ENCODE measurements at places on chromosomes 2 and 18.

GRCh38 chr2:70658476-70658875 lies 104.8 kb upstream of the TGFA start:
- no peak for DNase-seq

DNA sequence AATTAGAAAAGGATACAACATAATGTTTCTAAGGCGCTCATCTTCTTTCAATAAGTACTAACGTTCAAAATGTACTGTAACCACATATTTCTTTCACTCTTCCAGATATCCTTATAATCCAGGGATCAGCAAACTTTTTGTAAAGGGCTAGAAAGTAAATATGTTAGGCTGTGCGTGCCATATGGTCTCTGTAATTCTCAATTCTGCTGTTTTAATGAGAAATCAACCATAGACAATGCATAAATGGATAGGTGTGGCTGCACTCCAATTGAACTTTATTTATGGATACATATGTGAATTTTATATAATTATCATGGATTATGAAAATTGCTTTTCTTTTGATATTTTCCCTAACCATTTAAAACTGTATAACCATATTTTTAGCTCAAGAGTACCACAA lies 459.4 kb downstream of the EPHA4 start:
- no peak for DNase-seq

- DNase-seq, result no peak
These were observed 225.1 kb downstream of the SH3RF3 start for GRCh38 chr2:109353806-109354745.

DNA sequence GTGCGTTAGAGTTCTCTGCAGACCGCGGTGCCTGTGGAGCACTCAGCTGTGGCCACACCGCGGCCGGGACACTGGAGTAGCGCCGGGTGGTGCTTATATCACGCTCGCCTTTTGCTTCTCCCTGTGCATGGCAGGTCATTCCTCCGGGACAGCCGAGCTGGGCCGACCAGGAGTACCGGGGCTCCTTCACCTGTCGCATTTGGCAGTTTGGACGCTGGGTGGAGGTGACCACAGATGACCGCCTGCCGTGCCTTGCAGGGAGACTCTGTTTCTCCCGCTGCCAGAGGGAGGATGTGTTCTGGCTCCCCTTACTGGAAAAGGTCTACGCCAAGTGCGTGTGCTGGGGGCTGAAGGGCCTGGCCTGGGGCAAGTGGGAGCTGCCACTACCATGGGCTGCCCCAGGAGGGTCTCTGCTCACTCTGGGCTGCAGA lies 4.2 kb downstream of the CAPN10 start:
- no peak for DNase-seq

DNA sequence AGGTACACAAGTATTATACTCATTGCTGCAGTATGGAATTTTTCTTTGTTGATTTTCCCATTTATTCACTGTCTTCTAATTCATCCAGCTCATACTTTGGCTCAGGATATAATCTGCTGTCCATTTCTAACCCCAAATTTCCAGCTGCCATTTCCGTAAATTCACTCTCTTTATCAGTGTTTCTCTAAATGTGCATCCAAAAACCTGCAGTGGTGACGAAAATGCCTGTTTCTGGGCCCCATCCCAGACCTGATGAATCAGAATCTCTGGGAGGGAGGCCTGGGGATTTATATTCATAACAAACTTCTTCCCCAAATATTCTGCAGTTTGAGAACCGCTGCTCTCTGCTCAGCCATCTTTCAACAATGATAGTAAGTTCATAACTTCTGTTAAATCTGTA lies 86.6 kb downstream of the VWC2L start:
- DNase-seq, result no peak

DNA sequence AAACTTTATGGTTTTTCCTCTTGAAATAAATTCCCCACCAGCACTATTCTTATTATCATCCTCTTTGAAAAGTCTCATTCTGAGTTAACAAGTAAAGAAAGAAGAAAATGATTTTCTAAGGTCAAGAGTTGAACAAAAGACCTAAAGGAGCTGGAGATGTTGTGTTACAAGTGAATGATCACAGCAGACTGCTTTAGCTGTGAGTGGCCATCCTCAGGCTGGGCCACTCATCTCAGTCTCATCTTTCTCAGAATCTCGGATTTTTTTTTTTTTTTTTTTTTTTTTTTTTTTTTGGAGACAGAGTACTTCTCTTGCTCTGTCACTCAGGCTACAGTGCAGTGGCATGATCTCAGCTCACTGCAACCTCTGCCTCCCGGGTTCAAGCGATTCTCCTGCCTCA lies 133.3 kb downstream of the CDH2 start:
- no peak for DNase-seq

- DNase-seq, result no peak
These were observed 4.6 kb downstream of the CDCA7 start for GRCh38 chr2:173359231-173359630.

DNA sequence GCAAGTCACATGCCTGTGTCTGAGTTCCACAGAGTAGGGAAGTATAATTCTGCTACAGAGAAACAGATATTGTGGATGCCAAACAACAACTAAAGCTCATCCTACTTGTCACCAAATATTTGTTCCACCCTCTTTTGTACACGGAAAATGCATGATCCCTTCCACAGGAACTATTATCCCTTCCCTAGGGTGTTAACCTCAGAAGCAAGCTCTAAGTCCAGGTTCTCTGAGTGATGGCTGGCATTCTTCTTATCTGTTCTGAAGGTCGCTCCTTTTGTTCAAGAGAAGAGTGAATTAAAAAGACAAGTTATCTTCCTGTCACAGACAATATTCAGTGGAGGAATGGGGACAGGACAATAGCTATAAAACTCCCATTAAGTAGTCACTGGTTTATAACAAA lies 460.1 kb upstream of the GCFC2 start:
- no peak for DNase-seq

DNA sequence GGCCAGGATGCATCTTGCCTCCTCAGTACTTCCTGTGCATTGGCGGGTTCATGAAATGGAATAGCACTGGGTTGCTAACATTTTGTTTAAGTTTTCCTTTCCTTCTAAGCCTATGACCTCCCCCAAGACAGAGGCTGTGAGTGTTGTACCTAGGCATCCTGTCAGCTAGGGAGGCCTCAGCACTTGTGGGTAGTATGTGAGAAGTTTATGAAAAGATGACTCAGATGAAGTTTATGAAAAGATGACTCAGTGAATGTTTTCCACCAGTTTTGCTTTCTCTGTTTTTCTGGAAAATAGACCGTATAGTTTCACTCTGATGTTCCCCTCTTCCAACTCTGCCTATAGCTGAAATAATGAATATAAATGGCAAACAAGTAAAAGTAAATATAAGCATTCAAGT lies 412.9 kb downstream of the TMEM182 start:
- DNase-seq, result no peak

GRCh38 chr18:51330148-51330547 lies 132.7 kb upstream of the MEX3C start:
- no peak for DNase-seq

DNA sequence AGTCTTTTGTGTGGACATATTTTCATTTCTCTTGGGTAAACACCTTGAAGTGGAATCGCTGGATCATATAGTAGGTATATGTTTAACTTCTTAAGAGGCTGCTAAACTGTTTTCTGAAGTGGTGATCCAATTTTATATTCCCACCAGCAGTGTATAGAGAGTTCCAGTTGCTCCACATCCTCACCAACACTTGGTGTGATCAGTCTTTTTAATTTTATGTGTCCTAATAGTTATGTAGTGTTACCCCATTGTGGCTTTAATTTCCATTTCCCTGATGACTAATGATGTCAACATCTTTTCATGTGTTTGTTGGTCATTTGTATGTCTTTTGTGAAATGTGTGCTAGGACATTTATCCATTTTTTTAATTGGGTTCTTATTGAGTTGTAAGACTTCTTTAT lies 56.9 kb downstream of the DGKD start:
- no peak for DNase-seq

DNA sequence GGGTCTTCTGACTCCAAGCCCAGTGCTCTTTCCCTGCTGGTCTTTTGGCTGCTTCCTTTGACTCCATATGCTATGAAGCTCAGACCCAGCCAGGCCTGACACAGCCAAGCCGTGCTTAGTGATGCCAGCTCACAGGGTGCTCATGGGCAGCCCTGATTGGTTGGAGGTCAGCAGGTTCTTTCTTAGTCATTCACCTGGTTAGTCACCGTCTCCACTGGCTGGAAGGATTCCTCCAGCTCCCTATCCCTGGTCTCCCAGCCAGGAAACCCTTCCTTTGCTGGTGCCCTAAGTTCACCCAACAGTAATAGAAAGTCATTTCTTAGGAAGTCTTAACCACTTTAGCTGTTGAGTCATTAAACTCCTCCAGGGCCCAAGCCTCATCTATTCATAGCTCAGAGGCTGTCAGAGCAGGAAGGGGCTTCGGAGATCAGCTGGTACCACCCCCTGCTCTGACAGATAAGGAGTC lies 3.9 kb downstream of the KCNK3 start:
- DNase-seq, result peak; percentile 96

DNA sequence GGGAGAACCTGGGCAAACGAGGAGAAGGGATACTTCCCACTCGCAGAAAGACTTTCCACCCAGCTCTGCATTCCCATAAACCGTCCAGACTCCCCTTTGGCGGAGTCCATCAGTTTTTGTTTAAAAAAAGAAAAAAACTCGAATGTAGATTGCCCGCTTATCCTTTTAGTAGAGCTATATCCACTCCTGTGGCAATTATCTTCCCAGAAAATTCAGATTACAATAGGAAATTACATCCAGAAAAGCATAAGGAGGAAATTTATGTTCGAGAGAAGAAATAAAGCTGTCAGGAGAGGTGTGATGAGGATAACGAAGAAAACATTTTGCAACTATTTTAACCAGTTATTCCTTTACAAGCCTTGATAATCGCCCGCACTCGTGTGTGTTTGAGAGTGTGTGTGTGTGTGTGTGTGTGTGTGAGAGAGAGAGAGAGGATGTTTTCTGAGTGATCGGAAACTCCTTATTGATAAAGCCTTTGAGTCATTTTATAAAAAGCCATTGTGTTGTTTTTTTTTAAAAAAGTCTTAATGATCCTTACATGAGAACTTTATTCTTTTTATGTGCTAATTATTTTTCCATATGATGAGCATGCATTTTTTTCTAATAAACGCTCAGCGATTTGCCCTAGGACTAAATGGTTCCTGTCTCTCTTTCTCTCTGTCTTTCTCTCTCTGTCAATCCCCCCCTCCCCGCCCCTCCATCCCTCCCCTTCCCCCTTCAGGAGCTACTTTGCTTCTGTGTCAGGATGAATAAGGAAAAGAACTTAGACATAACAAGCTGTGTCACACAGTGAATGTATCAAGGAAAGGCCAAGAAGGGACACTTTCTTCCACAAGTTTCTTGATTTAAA lies 1.1 kb upstream of the PPP3R1 start:
- no peak for DNase-seq

- no peak for DNase-seq
These were observed 2.4 kb downstream of the FHL2 start for GRCh38 chr2:105396254-105397024.

DNA sequence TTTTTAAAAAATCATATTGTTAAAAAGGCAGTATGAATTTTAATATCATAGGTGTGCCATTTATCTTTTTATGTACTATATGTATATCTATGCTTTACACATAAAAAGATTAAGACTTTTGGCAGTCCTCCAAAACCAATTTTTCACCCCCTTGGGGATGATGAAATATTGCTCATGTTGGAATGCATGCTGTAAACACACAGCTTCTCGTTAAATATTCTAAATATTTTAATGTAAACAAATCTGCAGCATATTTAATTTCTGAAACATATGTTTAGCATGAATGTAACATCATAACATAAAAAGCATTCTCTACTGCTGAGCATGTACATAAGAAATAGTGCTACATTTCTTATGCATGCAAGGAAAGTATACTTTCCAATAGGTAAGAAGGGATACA lies 484.3 kb upstream of the LRATD1 start:
- DNase-seq, result no peak

- no peak for DNase-seq
These were observed 44.8 kb upstream of the ANKRD62 start for GRCh38 chr18:12048827-12049175.

DNA sequence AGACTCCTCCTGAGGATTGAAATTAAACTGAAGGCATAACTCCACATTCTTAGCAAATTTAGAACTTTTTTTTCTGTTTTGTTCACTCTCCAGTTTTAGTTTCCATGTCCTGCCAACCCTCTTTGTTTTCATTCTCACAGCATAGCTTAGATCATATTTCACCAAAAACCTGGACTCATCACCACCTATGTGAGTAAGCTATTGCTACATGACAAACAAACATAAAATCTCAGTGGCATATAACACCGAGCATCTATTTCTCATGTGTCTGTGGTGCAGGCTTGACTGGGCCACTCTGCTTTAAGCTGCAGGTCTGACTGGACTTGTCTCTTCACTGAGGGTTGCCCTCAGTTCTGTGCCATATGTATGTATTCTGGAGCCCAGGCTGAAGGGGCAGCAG lies 385.2 kb downstream of the ARHGAP15 start:
- no peak for DNase-seq

DNA sequence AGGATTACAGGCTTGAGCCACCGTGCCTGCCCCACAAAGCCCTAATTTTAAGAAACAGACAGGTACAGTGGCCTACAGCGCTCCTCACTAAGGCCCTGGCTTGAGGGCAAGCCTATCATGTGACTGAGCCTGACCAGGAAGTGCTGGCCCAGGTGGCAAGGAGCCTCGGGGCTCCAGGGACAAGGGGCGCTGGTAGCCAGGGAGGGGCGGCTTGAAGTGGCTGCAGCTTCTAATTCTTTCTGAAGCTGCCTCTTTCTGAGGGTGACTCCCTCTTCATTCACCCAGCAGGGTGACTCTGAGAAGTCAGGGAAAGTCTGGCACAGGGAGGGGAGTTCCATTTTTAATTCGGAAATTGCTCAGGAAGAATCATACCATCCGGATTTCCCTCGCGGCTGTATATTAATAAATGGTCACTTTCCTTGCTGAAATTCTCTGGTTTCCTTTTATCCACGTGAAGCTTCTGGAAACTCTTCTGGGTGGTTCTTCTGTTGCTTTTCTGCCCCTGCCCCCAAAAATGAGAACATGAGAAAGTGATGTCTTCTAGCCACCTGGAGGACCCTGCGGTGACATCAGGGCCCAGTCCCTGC lies 115.7 kb downstream of the FAM210A start:
- DNase-seq, result no peak

GRCh38 chr2:173407646-173408045 lies 53.0 kb downstream of the CDCA7 start:
- no peak for DNase-seq

GRCh38 chr2:57278451-57278850 lies 768.2 kb upstream of the VRK2 start:
- no peak for DNase-seq

GRCh38 chr2:231000211-231000904 lies 4.4 kb downstream of the SPATA3 start:
- peak; percentile 44 for DNase-seq

DNA sequence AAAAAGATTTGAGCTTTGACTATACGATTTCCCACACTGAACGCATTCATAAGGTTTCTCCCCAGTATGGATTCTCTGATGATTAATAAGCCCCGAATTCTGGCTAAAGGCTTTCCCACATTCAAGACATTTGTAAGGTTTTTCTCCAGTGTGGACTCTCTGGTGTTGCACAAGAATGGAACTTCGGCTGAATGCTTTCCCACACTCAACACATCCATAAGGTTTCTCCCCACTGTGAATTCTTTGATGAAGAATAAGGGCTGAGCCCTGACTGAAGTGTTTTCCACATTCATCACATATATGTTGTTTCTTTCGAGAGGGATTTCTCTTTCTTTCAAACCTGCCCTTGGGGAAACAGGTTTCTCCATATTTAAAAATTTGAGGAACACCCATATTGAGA lies 6.9 kb downstream of the ZNF24 start:
- no peak for DNase-seq

GRCh38 chr2:46187112-46187618 lies 110.0 kb upstream of the EPAS1 start:
- peak; percentile 84 for DNase-seq

GRCh38 chr2:27721335-27721734 lies 50.2 kb upstream of the MRPL33 start:
- DNase-seq, result no peak

GRCh38 chr2:122804494-122804893 lies 1049.0 kb downstream of the TSN start:
- no peak for DNase-seq

Measured in body of pancreas (tissue), 4 donors.